NCI-H446 (cell line): ENCODE measurements at places on chromosomes 12 and 14.

- DNase-seq, result no peak
These were observed 243.2 kb downstream of the ADAMTS20 start for GRCh38 chr12:43308776-43309175.

- DNase-seq, result no peak
These were observed 39.0 kb upstream of the TC2N start for GRCh38 chr14:91906374-91906773.

- no peak for DNase-seq
These were observed 33.4 kb downstream of the SLC11A2 start for GRCh38 chr12:50992819-50993218.

DNA sequence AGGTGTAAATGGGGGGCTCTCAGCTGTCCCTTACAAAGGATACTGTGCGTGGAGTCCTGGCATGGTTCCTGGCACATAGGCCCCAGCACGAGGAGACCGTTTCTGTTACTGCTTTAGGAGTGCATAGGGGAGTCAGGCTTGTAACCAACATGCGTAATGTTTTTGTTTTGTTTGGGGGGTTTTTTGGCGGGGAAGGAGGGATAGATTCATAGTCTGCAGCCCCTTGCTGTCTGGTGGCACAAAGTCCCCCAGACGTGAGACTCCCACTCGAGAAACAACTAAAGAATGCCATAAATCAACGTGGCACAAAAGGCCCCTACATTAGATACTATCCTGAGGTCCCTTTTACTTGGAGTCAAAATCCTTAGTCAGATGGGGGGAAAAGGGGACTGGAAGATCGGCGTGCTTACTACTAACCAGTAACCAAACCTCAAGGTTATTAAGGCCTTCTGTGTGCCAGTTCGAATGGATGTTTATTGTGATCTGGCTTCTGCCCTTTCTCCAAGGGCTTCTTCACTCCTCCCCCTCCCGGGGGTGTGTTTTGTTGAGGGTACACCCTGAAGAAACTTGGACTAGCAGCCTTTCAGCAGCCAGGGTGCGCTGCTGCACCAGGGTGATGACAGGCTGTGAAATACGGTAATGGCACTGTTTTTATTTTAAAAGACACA lies 874 bp downstream of the ISCU start:
- peak; percentile 68 for DNase-seq

DNA sequence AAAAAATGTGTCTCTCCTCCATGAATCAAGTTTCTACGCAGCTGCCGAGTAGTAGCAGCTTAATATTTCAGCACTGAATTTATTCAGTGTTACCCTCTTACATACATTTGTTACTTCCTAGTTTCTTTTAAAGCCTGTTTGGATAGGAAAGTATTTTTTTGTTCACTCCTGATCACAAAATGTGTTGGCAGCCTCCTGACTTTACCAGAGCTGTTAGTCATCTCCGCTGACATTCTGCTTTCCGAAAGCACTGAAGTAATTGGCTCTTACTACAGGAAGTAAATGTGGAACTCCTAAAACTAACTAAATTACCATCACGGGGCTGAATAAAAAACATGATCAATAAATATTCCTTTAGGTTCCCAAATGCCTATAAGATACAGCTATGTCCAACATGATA lies 225.5 kb downstream of the EPS8 start:
- no peak for DNase-seq

- no peak for DNase-seq
These were observed 207.7 kb downstream of the BCAT1 start for GRCh38 chr12:24741216-24741615.

GRCh38 chr12:123941624-123942237 lies 30.9 kb downstream of the CCDC92 start:
- no peak for DNase-seq

DNA sequence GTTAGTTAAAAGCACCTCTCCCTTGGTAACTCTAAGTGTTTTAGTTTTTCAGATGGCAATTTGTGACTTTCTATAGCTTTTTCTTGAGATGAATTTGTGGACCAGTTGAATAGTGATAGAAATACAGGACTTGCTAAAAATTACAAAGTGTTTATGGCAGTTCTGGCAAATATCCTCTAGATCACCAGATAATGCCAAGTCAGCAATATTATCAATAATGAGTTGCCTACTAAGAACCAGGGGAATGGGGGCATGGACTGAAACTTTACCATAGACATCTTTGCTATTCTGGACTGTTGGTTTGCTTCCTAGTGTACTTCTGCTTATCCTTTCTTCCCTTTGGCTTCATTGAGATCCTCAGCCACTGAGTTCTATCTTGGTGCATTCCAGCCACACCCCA lies 584.2 kb downstream of the DIO2 start:
- no peak for DNase-seq

GRCh38 chr14:104085032-104085888 lies at the start of gene ASPG:
Gene ASPG (plus strand): TSS chr14:104085700. CDS start chr14:104085771, 71 bp downstream.
- DNase-seq, result no peak

- no peak for DNase-seq
These were observed 1.8 kb upstream of the AQP5 start for GRCh38 chr12:49959685-49960473.

DNA sequence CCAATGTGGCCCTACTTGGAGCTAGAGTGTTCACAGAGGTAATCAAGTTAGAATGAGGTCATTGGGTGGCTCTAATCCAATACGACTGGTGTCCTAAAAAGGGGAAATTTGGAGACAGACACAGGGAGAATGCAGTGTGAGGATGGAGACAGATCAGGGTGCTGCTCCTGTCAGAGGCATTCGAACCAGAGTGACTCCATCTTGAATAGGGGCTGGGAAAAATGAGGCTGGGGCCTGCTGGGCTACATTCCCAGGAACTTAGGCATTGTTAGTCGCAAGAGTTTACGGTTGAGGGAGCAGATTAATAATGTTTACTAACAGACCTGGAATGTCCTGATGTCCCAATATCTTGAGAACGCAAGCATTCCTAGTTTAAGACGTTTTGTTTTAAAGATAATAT lies 20.2 kb downstream of the TNFAIP2 start:
- DNase-seq, result no peak

- DNase-seq, result no peak
These were observed 1148.4 kb downstream of the VRK1 start for GRCh38 chr14:97945631-97946030.

GRCh38 chr12:32273063-32273522 lies 126.3 kb upstream of the FGD4 start:
- no peak for DNase-seq

- DNase-seq, result no peak
These were observed 24.6 kb downstream of the RFLNA start for GRCh38 chr12:124319368-124320050.

DNA sequence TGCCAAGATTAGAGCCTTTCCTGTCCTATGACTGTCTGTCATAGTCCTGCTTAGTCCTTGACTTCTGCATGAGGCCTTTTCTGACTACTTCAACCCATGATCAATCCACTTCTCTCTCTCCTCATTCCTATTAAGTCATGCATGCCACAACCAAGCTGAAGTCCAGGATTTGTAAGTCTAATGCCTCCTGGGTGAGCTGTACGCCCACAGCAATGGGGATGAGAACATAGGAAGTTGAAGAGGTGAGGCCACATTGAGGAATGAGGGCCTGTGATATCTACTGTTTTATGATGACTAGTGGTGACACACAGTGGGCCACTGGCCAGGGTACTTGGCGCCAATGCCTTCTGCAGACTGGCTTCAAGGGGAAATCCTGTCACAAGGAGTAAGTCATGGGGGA lies 994.1 kb upstream of the TMEM132C start:
- no peak for DNase-seq

GRCh38 chr14:64769096-64770020 lies 65.1 kb downstream of the PLEKHG3 start:
- no peak for DNase-seq

- DNase-seq, result no peak
These were observed 274.5 kb downstream of the GLT1D1 start for GRCh38 chr12:129127771-129128170.

GRCh38 chr12:94832780-94833681 lies 170.5 kb downstream of the NDUFA12 start:
- DNase-seq, result peak; percentile 38

- DNase-seq, result no peak
These were observed 67.5 kb downstream of the B4GALNT3 start for GRCh38 chr12:527241-527640.

DNA sequence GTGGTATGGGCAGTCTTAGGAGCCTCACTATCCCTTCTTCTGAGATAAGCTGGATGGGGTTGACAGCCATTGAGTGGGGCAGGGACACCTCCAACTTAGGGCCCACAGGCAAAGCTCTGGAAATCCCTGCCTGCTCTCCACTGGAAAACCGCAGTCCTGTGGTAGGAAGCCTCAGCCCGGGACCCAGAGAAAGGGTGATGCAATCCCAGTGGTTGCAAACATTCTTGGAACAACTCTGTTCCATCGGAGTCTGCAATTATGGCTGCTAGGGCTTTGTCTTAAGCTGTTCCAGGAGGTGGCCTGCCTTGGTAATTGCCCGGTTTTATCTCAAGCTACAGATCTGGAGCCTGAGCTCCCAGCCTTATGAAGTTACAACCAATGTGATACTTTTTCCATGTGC lies 133.4 kb downstream of the DICER1 start:
- no peak for DNase-seq

- peak; percentile 69 for DNase-seq
These were observed at the start of gene COCH for GRCh38 chr14:30874120-30874998. Gene COCH (plus strand): TSS chr14:30874559. CDS start chr14:30874939, 380 bp downstream.

DNA sequence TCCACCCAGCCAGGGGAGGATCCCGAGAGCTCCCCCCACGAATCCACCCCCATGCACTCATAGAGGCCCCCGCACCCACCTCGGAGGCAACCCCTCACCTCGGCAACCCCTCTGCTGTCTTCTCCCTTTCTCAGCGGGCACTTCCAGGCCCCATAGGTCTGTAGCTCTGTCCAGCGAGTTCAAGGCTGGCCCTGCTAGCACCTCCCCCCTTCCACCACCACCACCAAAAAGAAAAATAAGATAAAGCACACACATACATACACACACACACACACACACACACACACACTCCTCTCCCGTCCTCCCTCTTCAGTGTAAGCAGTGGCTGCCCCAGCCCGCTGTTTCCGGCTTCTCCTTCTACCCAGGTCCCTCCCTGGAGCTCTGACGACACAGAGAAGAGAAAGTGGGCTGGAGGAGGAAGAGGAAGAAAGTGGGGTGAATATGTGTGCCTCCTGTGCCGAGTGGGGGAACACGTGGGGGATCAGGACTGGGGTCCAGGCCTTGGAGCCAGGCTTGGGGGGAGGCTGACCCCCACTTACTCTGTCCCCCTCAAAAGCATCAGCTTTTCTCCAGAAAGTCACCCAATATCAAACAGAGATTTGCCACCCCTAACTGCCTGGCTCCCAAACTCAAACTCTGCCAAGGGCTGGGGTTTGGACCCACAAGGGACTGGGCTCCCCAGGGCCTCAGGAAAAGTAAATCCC lies at the start of gene STAT6:
STAT6 (minus strand) TSS at position 332 of the 704 bp plus-strand sequence. CDS start 3,084 bp downstream, outside the sequence.
- no peak for DNase-seq

- DNase-seq, result no peak
These were observed 20.0 kb upstream of the CLEC2D start for GRCh38 chr12:9649532-9649940.

DNA sequence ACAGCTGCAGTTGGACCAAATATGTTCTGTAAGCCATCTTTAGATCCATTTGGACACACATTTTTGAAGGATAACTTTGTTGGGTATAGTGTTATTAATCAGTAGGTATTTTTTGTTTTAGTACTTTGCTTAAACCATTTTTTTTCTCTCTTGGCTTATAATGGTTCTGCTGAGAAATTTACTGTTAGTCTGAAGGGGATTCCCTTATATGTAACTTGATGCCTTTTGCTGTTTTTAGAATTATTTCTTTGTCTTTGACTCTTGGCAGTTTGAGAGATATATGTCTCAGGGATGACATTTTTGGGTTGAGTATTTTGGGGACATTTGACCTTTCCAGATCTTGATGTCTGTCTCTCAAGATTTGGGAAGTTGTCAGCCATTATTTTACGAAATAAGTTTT lies 169.8 kb downstream of the GPHN start:
- DNase-seq, result no peak

- DNase-seq, result no peak
These were observed 22.0 kb upstream of the TSPAN9 start for GRCh38 chr12:3055026-3055703.

- DNase-seq, result no peak
These were observed 7.0 kb upstream of the RPS26 start for GRCh38 chr12:56034586-56035332.

- no peak for DNase-seq
These were observed 19.3 kb upstream of the PCNX1 start for GRCh38 chr14:70887737-70888499.

DNA sequence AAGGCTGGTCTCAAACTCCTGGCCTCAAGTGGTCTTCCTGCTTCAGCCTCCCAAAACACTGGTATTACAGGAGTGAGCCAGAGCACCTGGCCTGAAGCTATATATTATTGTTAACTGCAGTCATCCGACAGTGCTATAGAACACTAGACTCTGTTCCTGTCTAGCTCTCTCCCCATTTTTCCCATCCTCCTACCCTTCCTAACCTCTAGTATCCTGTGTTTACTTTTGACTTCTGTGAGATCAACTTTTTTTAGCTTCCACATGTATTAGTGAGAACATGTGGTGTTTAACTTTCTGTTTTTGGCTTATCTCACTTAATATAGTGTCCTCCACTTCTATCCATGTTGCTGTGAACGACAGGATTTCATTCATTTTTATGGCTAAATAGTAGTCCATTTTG lies 34.7 kb downstream of the TRAF3 start:
- no peak for DNase-seq
